Activated T-cell treated with anti-CD3 and anti-CD28 coated beads, Interleukin-2, amount 50 U/mL, for 72 hours (primary cell): ENCODE measurements at places on chromosomes 7 and 10. TPM values are rescaled to one million over a fixed set of nuclear protein-coding genes. Genes with fewer than 3 reads are reported as not detected.
A peak's percentile ranks its signal among the peaks of the same experiment; 100 is the strongest.

DNA sequence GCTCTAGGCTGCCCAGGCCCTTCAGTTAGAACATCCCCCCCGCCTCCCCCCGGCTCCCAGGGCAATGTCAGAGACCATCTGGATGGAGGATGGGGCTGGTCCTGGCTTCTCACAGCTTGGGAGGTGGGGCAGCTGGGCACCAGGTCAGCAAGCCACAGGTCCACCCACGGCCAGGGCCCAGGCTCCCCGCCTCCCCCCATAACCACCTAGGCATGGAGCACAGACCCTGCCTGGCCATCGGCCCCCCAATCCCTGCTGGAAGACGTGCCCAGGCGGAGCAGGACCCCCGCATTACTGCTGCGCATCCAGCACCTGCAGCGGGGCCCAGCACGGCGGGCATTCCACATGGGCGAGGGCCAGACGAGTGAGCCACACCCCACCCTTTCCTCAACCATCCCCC lies 169.6 kb downstream of the ELFN1 start:
- H3K4me1 ChIP-seq: no peaks in the 10 kb centered on the region
- no peak for DNase-seq
- H3K27me3 ChIP-seq: no peaks in the 10 kb centered on the region
- H3K4me3 ChIP-seq: no peak overlapping the region
- no peak overlapping the region for H3K27ac ChIP-seq

- no peak for DNase-seq
- H3K36me3 ChIP-seq: peaks cover 2% of the 10 kb centered on the region
- no peaks in the 10 kb centered on the region for H3K27me3 ChIP-seq
- no peaks in the 10 kb centered on the region for H3K4me1 ChIP-seq
- no peak overlapping the region for H3K4me3 ChIP-seq
Measured at GRCh38 chr7:141648276-141649114, 53.5 kb downstream of the DENND11 start.

- peaks cover 9% of the 10 kb centered on the region for H3K27me3 ChIP-seq
- H3K27ac ChIP-seq: no peak overlapping the region
- H3K36me3 ChIP-seq: no peaks in the 10 kb centered on the region
- H3K4me3 ChIP-seq: no peak overlapping the region
- no peak for DNase-seq
- no peaks in the 10 kb centered on the region for H3K4me1 ChIP-seq
Measured at GRCh38 chr7:32774541-32774951, 117.0 kb downstream of the KBTBD2 start.

The CCDC172 gene
- total RNA-seq: not detected

The CCNY gene
- 78.6 TPM for total RNA-seq

GRCh38 chr7:129933627-129934026 lies 19.1 kb downstream of the UBE2H start:
- no peak overlapping the region for H3K27ac ChIP-seq
- no peak overlapping the region for H3K4me3 ChIP-seq
- H3K27me3 ChIP-seq: no peaks in the 10 kb centered on the region
- peaks cover 2% of the 10 kb centered on the region for H3K36me3 ChIP-seq

DNA sequence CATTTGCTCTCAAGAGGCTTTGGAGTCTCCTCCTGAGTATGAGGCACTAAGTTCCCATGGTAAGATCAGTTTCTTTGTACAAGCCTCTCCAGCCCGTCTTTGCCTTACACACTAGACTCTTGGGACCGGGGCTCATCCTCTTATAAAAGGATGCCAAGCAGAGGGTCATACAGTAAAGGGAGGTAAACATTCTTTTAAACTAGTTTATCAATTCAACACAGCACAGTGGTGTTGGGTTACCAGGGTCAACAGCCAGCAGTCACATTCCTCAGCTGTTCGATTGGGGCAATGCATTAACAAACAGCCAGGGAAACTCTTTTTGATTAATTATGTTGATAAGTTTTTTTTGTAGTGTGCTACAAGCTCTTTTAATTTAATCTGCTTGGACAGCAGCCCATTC lies 37.8 kb downstream of the HHEX start:
- no peaks in the 10 kb centered on the region for H3K36me3 ChIP-seq
- DNase-seq: no peak
- no peaks in the 10 kb centered on the region for H3K4me1 ChIP-seq
- no peak overlapping the region for H3K4me3 ChIP-seq
- H3K27ac ChIP-seq: no peak overlapping the region

DNA sequence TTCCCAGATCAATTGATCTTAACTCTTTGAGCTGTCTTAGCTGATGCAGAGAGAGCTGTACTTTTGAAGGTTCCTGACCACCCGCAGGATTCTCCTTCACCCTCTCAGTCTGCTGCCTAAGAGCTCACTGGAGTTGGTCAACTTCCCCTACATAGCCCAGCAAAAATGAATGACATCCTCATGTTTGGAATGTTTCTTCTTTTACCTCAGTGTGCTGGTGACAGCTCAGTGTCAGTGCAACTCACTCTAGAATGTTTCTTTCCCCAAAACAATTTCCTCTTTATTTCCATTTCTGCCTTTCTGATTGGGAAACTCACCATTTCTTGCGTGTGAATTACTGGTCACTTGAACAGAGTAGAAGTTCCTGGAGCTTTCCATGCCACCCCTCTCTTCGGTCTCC lies 48.7 kb downstream of the LSMEM1 start:
- no peak overlapping the region for H3K27ac ChIP-seq
- H3K27me3 ChIP-seq: peaks cover 59% of the 10 kb centered on the region
- H3K4me3 ChIP-seq: no peak overlapping the region
- H3K36me3 ChIP-seq: no peaks in the 10 kb centered on the region
- H3K4me1 ChIP-seq: no peaks in the 10 kb centered on the region

- no peak overlapping the region for H3K27ac ChIP-seq
- no peak for DNase-seq
- H3K4me1 ChIP-seq: no peaks in the 10 kb centered on the region
Measured at GRCh38 chr10:57992321-57993077, 275.2 kb downstream of the IPMK start.

DNA sequence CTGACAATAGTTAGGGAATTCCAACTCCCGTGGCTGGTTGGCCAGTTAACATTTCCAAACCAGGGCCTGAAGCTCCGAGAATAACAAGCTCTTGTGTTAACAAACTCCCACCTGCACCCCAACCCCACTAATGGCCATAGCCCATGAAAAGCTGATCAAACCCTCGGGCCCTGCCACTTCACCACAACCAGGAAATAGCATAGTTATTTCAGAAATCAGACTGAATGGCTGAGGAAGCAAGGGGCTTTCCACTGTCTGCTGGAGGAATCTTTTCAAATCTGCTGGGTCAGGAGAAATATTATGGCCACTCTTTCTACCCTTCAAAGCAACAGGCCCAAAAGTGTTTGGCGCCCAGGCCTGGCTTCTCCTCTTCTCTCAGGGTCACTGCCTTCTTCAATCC lies 145.6 kb downstream of the GLCCI1 start:
- peaks cover 5% of the 10 kb centered on the region for H3K36me3 ChIP-seq
- H3K27me3 ChIP-seq: no peaks in the 10 kb centered on the region
- no peak for DNase-seq
- no peak overlapping the region for H3K27ac ChIP-seq
- peaks cover 50% of the 10 kb centered on the region for H3K4me1 ChIP-seq

The CYP2C19 gene
- total RNA-seq: 0.19 TPM

The KLF14 gene
- total RNA-seq: not detected

- no peak overlapping the region for H3K4me3 ChIP-seq
- no peaks in the 10 kb centered on the region for H3K36me3 ChIP-seq
- H3K27me3 ChIP-seq: peaks cover 37% of the 10 kb centered on the region
- no peak for DNase-seq
- no peak overlapping the region for H3K27ac ChIP-seq
Measured at GRCh38 chr7:74023092-74023536, 4.9 kb upstream of the ELN start.

DNA sequence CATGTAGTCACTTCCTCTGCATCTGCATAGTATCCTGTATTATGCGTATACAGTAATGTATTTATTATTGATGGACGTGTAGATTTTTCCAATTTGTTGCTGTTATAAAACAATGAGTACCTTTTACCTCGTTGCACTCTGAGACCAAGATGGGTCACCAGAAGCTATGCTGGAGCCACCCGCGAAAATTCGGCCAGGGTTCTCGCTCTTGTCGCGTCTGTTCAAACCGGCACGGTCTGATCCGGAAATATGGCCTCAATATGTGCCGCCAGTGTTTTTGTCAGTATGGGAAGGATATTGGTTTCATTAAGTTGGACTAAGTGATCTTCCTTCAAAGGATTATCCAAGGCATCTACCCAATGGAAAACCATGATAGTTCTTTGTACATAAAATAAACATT lies 1.0 kb downstream of the PSMC2 start:
- H3K27me3 ChIP-seq: no peaks in the 10 kb centered on the region
- H3K4me3 ChIP-seq: peak overlapping the region; percentile 95
- H3K36me3 ChIP-seq: peaks cover 13% of the 10 kb centered on the region
- peaks cover 71% of the 10 kb centered on the region for H3K4me1 ChIP-seq
- peak; percentile 10 for DNase-seq

The ADRA2A gene
- total RNA-seq: 0.07 TPM

- peaks cover 6% of the 10 kb centered on the region for H3K36me3 ChIP-seq
- no peaks in the 10 kb centered on the region for H3K27me3 ChIP-seq
- peaks cover 72% of the 10 kb centered on the region for H3K4me1 ChIP-seq
- peak overlapping the region; percentile 90 for H3K27ac ChIP-seq
Measured at GRCh38 chr7:158809596-158809995, 19.7 kb downstream of the ESYT2 start.

The ZNF804B gene
- not detected for total RNA-seq

The PAPOLB gene
- 0.05 TPM for total RNA-seq

DNA sequence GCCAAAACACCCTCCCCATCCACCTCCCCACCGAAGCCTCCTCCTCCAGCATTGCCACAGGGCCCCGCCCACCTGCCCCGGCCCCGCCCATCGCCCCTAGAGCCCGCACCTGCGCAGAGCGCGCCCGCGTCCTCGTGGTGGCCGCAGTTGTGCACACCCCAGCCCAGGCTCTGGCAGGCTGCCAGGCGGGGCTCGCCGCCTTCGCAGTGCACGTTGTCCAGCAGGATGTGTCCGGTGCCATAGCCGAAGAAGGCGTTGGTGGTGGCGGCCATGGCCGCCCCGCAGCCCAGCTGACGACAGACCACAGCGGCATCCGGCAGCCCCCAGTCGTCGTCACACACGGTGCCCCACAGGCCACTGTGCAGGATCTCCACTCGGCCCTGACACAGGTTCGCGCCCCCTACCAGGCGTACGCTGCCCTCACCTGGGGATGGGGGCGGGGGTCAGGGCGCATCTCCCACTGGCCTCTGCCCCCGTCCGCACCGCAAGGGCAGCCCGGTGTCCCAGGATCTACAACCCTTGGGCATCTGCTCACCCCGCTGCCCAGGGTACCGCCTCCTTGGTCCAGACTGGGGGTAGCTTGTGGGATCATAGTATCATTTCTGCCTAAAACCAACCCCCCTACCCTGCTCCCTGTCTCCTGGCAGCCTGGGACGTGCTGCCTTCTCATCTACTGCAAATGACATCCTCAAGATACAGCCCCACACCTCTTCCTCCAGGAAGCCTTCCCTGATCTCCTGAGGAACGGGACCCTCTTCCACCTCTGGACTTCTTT lies 11.9 kb downstream of the SSC4D start:
- no peaks in the 10 kb centered on the region for H3K36me3 ChIP-seq
- peak overlapping the region; percentile 71 for H3K4me3 ChIP-seq
- H3K4me1 ChIP-seq: peaks cover 20% of the 10 kb centered on the region
- H3K27me3 ChIP-seq: no peaks in the 10 kb centered on the region
- H3K27ac ChIP-seq: peak overlapping the region; percentile 3
- DNase-seq: peak; percentile 85

DNA sequence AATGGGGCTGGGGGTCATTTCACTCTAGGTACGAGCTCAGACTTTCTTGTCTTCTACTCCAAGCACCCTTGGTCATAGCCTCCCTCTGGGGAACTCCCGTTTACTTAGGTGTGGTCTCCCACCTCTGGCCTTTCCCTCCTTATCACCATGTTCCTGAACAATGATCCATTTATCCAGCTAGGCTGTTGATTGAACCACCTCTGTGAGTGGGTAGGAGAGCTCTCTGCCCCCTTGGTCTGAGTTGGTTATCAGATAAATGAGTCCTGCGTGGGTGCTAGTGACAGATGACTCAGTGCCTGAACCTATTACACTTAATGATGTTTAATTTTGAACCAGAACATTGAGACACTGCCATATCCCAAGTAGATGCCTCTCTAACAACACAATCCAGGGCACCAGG lies 9.4 kb downstream of the BLNK start:
- peaks cover 7% of the 10 kb centered on the region for H3K27me3 ChIP-seq
- H3K4me1 ChIP-seq: peaks cover under 1% of the 10 kb centered on the region
- no peak for DNase-seq
- H3K36me3 ChIP-seq: no peaks in the 10 kb centered on the region

GRCh38 chr10:27717224-27717623 lies 28.4 kb downstream of the MKX start:
- no peak overlapping the region for H3K4me3 ChIP-seq
- DNase-seq: no peak
- H3K36me3 ChIP-seq: no peaks in the 10 kb centered on the region
- peaks cover 31% of the 10 kb centered on the region for H3K27me3 ChIP-seq
- no peaks in the 10 kb centered on the region for H3K4me1 ChIP-seq

The MBLAC1 gene
- 3.4 TPM for total RNA-seq

GRCh38 chr10:52514481-52514880 lies 200.4 kb downstream of the DKK1 start:
- H3K4me1 ChIP-seq: no peaks in the 10 kb centered on the region
- no peaks in the 10 kb centered on the region for H3K36me3 ChIP-seq
- DNase-seq: no peak

The LRRC18 gene
- total RNA-seq: not detected

The COL17A1 gene
- total RNA-seq: not detected
